ENCODE measurements at places on chromosomes 2 and 18.

DNA sequence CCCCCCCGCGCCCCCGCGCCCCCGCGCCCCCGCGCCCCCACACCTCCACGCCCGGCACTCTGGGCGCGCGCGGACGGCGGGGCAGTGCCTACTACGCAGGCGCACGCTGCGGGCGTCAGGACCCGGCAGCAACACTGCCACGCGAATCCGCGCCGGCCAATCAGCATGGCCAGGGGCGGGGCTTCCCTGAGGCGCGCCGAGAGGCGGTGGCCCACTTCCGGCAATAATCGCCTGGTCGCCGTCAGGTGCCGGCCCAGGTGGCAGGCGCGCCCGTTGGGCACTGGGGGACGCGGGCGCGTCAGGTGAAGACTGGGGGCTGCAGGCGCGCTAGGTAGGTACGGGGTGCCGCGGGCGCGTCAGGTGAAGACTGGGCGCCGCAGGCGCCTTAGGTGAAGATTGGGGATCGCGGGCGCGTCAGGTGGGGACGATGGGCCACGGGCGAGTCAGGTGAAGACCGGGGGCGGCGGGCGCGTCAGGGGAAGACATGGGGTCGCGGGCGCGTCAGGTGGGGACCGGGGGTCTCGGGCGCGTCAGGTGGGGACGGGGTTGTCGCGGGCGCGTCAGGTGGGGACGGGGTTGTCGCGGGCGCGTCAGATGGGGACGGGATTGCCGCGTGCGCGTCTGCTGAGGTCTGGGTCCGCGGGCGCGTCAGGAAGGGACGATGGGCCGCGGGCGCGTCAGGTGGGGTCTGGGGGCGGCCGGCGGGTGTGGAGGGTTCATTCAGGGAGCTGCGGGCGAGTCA, 219.1 kb downstream of the RTP5 start:
- DNase-seq: peak; percentile 58

GRCh38 chr18:45231617-45232016, 383.7 kb upstream of the SLC14A2 start:
- DNase-seq: no peak

DNA sequence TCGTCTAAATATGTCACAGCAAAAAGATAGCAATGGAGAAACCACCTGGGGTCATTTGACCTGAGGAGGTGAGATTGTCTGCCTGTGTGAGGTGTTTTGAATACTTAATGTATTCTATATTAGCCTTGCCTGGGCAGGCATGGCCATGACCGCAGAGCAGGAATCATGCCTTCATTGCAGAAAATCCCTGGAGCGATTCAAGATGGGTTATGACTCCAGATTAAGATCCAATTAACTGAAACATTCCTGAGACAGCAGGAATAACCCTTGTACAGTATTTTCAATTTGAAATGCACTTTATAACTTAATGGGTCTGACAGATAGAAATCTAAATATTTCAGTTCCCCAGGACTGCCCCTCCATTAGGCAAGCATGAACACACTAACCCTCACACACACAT, 227.3 kb upstream of the RAB6C start:
- DNase-seq: no peak

GRCh38 chr2:126799301-126799700, 99.4 kb upstream of the TEX51 start:
- no peak for DNase-seq

DNA sequence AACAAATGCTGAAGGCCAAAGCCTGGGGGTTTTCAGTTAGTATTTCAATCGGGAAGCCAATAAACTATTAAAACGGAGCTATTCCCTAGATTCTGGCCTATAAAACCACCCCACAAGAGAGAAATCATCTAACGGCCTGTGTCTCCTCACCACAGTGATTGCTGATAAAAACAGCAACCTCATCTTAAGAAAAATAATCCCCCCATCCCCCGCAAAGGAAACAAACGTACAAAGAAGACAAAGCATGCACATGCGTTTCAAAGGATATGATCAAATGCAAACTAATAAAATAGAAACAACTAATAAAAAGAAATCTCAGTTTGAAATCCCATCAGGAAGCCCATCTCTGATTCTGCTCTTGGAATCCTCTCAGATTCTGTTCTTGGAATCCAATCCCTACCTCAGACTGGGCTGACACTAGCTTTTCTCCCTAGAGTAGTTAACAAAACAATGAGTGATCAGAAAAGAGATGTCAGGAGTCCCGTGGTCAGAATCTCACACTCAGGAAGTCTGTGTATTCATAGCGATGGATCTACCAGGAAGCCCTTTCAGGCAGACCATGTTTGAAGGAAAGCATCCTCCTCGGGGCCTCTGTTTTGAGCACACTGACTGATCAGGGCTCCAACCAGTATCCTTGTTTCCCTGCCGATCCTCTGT, 150.7 kb downstream of the THADA start:
- no peak for DNase-seq

DNA sequence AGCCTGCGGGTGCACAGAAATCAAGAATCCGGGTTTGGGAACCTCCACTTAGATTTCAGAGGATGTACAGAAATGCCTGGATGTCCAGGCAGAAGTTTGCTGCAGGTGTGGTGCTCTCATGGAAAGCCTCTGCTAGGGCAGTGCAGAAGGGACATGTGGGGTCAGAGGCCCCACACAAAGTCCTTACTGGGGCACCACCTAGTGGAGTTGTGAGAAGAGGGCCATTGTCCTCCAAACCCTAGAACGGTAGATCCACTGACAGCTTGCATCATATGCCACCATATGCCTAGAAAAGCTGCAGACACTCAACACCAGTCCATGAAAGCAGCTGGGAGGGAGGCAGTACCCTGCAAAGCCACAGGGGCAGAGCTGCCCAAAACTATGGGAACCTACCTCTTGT, 833.0 kb downstream of the TMEM182 start:
- DNase-seq: no peak

DNA sequence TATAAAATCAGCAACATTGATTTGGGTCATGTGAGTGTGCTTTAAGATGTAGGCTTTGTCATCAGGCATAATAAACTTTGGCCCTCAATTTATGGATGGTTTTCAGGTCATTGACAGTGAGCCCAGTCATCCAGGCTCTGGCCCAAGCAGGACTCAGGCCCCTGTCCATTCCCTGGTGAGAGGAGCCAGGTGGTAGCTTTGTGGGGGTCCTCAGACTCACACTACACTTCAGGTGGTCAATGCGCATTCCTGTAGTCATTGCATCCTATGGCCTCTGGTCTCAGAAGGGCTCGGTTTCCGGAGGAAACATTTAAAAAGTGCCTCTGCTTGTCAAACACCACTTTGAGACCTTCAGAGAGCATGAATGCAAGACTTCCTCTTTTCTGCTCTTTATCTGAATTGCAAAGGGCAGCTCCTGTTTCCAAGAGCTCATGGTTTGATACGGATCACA, 20.2 kb downstream of the LGALSL start:
- no peak for DNase-seq

DNA sequence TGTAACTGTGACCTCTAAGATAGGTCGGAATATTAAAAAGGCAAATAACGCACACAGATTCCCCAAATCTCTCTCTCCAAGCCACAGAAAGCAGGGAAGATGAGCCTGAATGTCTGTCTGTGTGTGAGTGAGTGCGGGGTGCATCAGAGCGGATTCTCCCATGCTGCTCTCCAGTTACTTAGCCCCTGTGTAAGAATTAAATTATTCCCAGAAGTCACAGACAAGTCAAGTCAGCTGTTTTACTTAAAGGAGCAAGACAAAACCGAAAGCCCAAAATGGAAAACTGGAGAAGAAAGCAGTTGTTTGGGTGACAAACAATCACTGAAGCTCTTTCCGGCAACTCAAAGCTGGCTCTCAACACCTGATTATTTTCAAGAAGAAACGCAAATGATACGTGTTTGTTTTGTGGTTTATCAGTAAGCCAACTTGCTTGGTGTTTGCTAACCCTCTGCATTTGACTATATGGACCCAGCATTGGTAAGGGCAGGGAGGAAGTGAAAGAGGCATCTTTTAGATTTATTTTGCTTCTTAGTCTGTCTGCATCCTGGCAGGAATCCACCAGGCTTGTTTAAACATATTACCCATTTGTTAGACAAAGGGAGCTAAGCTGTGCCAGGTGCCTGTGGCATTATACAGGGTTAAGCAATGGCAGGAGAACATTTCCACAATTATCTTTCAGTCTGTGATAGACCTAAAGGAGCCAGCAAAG, 121.5 kb upstream of the CREB1 start:
- peak; percentile 89 for DNase-seq

Measured in SHP77 treated with DMSO at 0.1 percent for 48 hours (cell line).